ENCODE measurements at places on chromosomes 4 and X.

GRCh38 chrX:8815460-8816065 lies 14.4 kb upstream of the FAM9A start:
- no peak for DNase-seq

GRCh38 chr4:187992971-187993370 lies 2.6 kb upstream of the ZFP42 start:
- DNase-seq, result no peak

GRCh38 chrX:15207384-15207783 lies 62.5 kb downstream of the ASB9 start:
- DNase-seq, result no peak

- DNase-seq, result no peak
Observed at GRCh38 chrX:136629084-136629750, 18.7 kb upstream of the CD40LG start.

DNA sequence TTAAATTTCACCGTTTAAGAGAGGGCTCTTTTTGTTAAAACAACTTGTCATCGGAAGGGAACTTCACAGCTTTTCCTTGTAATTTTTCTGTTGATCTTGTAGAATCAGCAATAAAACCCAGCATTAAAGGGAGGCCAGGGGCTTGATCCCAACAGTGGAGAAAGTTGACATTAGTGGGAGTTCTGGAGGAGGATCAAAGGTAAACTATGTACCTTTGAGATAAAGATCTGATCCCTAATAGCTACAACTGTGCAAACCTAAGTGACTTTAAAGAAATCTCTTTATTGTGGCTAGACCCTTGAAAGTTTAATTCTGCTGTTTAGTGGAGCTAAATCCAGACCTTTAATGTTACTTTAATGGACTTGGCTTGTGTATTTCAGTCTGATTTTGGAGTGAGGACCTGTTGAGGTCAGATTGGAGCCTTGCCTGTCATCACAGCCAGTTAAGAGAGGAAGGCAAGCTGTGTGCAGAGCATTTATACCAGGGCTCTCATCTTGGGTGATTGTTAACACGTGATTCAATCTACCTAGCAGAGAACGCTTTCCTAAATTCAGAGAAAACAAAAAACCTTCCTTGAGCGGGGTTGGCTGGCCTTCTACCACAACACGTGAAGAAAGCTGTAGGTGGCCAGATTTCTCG lies 1.7 kb downstream of the DOCK11 start:
- no peak for DNase-seq

- DNase-seq, result no peak
Observed at GRCh38 chr4:30863021-30863420, 142.9 kb downstream of the PCDH7 start.

GRCh38 chrX:102604327-102604726 lies 5.0 kb downstream of the ARMCX5 start:
- DNase-seq, result no peak

GRCh38 chr4:74975848-74976824 lies 43.2 kb downstream of the PARM1 start:
- no peak for DNase-seq

GRCh38 chr4:176792326-176793059 lies at the start of gene VEGFC:
TSS of gene VEGFC (minus strand) at chr4:176792922. CDS start at chr4:176792311, 611 bp downstream.
- DNase-seq, result no peak

DNA sequence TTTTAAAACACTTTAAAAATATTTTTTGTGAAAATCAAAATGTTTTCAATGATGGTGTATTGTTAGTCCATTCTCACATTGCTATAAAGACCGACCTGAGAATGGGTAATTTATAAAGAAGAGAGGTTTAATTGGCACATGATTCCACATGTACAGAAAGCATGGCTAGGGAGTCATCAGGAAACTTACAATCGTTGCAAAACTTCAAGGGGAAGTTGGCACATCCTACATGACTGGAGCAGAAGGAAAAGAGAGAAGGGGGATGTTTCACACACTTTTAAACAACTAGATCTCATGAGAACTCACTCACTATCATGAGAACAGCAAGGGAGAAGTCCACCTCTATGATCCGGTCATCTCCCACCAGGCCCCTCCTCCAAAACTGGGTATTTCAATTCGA lies 110.7 kb downstream of the TMEM47 start:
- DNase-seq, result no peak

DNA sequence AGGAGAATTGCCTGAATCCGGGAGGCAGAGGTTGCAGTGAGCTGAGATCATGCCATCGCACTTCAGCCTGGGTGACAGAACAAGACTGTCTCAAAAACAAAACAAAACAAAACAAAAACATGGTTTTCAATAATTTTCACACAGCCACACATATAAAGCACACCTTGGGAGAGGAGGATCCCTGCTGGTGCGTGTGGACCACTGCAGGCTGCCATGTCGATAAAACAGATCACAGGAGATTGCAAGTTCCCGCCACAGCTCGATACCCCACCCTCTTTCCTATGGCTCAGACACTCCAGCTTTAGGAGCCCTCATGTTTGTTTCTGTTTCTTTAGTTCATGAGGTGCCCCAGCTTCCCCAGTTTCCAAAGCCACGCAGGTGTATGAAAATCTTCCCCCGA lies 31.3 kb upstream of the CLDN24 start:
- DNase-seq, result no peak

DNA sequence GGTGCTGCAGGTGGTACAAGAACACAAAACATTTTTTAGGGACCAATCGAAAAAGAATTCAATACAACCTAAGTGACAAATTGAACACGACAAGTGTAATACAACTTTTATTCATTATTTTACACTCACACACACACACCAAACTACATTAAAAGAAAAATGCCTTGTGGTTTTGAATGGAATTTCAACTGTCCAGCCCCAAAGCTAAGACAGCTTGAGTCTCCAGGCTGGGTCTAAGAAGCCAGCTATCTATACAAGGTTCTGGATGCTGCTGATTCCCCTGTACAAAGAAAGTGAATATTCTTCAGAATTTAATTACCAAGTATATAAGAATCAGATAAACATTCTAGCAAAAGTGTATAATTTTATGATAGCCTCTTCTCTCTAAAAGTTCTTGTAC lies 118.2 kb downstream of the PPP3CA start:
- no peak for DNase-seq

GRCh38 chr4:2217726-2218125 lies 24.2 kb downstream of the HAUS3 start:
- no peak for DNase-seq

GRCh38 chr4:11635342-11635741 lies 206.6 kb upstream of the HS3ST1 start:
- no peak for DNase-seq

DNA sequence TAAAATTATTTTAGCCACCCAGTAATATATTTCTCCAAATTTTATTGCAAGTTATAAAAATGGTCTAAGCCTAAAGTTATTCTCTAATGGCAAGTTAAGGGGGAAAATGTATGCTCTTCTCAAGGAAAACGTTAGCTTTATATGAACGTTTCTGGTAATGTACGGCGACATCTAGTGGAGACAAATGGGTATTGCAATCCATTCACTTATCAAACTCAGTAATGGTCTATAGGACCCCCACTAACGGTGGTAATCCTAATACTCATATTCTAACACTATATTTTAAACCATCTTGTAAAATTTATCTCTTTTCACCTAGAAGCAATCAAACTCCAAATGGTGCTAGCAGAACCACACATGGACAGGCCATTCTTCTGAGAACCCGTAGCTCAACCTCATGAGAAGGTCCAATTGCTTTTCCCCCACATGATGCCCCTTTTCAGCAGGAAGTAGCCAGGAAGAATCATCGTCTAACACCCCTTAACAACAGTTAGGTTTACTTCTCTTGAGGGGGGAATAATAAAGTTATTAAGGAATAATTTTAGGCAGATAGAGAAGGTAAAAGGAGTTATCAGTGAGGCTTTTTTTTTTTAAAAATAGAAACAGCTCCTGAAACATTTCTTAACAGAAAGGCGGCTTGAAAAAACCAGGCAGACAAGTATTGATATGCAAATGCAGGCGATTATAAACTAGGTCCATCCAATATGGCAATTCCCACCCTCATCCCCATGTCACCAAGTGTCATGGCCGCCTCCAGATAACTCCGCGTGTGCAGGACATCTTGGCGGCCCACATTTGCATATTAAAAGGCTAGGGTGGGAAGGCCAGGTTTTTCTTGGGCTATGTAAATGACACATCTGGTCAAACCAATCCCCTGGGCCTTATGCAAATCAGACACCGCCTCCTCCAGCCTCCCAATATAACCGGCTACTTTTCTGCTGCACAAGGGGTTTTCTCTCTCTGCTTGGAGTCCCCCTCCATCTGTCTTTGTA lies 35.0 kb downstream of the NUDT11 start:
- DNase-seq, result no peak

DNA sequence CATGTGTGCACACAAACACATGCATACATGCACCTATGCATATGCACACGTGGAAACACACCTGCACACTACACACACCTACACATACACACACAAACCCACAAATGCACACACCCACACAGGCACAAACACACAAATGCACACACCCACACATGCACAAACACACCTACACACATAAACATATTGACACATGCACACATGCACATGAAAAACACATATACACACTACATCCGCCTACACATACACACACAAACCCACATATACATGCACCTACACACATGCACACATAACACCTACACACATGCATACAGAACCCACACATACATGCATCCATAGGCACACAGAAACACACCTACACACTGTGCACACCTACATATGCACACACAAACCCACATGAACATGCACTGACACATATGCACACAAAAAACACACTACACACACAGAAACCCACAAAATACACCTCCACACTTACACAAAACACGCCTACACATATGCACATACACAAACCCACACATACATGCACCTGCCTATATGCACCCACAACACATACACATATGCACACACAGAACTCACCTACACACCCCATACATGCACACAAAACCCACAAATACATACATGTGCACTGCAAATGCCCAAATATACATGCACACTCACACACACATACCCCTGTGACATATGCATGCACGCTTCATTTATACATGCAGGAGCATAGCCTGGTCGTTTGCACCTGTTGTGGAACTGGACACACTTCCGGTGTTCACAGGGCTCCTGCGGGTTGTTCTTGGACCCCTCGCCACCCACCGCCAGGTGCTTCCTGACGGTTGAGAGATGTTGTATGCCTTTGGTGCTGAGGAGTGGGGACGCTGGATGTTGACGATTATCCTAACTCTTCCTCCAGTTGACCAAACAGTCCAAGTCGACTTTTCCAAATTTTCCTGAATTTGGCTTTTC lies 22.1 kb downstream of the CD99 start:
- no peak for DNase-seq

DNA sequence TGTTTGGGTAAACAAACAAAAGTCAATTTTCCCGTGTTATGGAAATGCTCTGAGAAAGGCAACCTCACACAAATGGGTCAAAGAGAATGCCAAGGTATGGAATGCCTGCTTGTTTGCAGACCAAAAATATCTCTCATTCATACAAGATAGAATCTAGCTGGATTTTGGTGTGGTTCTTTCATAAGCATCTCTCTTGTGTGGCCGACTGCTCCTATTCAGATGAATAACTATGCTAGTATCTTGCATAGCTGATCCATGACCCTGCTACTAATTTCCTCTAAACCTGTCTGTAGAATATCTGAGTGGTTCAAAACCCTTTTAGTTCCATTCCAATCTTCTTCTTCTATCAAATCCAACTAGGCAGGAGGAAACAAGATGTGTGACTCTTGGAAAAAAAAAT lies 28.2 kb upstream of the SORBS2 start:
- DNase-seq, result no peak

- no peak for DNase-seq
Observed at GRCh38 chr4:98939892-98940298, 11.0 kb upstream of the EIF4E start.

DNA sequence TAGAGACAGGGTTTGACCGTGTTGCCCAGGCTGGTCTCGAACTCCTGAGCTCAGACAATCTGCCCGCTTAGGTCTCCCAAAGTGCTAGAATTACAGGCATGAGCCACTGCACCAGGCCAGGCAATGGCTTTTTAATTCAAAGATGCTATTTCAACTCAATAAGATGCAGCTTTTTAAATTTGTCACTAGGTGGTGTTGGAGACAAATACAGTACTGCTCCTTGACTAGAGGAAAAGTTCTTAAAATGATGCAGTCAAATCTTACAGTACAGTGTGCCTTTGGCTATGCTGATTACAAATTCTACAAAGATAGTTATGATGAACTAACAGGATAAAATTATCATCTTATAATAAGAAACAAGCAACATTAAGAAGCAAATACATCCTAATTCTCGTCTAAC lies 441.1 kb downstream of the KCNIP4 start:
- no peak for DNase-seq

GRCh38 chr4:120005076-120005475 lies 61.6 kb downstream of the MAD2L1 start:
- no peak for DNase-seq

GRCh38 chr4:70749313-70749712 lies 27.5 kb downstream of the RUFY3 start:
- no peak for DNase-seq

DNA sequence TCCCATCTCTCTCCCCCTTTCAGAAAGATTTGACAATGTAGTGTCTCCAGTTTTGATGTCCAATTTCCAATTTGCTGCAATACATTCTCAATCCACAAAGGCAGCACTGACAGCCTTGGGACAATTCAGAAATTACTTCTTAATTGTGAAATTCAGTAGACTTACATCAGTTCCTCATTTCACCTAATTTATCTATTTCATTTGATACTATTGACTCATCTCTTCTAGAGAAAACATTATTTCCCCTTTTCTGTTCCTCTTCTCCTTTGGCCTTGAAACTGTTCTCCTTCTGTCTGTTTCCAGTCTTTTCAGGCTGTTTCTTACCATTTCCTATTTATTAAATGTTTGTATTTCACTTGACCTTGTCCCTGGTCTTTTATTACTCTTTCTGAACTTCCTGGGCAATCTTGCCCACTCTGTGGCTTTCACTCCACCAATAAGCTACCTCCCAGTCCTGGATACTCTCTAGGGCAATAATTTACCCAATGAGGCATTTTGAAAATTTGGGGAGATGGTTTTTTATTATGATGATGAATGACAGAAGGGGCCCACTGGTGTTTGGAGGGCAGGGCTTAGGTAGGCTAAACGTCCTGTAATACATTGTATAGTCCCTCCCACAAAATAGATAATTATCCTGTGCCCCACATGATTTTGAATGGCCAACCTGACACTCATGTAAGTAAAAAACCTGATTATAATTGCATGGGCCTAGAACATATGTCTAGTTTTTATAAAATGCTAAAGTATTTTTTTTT lies 498.0 kb upstream of the BOD1L1 start:
- no peak for DNase-seq

- DNase-seq, result no peak
Observed at GRCh38 chr4:74365761-74366160, 816 bp downstream of the EREG start.

Data from activated CD4-positive, alpha-beta T cell treated with anti-CD3 and anti-CD28 coated beads for 1 hour (primary cell).